ENCODE measurements at places on chromosomes 2 and 18. TPM values are rescaled to one million over a fixed set of nuclear protein-coding genes. Genes with fewer than 3 reads are reported as not detected.

GRCh38 chr2:240213226-240213475 lies 72.7 kb upstream of the OTOS start:
- H3K4me3 ChIP-seq = no peak overlapping the region
- DNase-seq = no peak
- no peaks in the 10 kb centered on the region for H3K36me3 ChIP-seq
- H3K27me3 ChIP-seq = no peaks in the 10 kb centered on the region
- no peaks in the 10 kb centered on the region for H3K4me1 ChIP-seq

- no peak for DNase-seq
- no peak overlapping the region for H3K27ac ChIP-seq
- peaks cover 67% of the 10 kb centered on the region for H3K27me3 ChIP-seq
These were observed 3.6 kb downstream of the FZD5 start for GRCh38 chr2:207766041-207766551.

DNA sequence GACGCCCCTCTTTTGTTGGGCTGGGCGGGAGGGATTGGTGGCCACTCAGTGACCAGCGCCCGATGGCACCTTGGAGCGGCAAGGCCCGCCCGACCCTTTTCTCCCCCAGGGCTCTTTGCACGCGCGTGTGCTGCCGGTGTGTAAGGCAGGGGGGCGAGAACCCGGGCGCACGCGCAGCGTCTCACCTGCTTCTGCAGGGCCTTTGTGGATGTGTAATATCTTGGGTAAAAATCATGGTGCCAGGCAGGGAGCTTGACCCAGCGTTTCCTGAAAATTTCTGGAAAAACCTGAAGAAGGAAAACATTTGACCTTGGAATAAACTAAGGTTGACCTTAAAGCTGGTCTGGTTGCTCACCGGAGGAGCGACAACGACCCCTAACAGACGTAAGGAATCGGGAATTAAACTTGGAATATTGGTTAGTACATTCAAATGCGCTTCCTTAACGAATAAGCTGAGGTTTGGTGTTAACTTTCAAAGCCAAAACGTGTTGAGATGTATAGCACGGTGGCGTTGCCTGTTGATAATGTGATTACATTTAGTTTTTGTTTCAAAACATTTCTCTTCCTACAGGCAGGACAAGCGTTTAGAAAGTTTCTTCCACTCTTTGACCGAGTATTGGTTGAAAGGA lies 438 bp downstream of the HSPE1 start:
- H3K27me3 ChIP-seq = no peaks in the 10 kb centered on the region
- peak overlapping the region; percentile 91 for H3K4me3 ChIP-seq
- peak overlapping the region; percentile 98 for H3K27ac ChIP-seq
- DNase-seq = peak; percentile 25

DNA sequence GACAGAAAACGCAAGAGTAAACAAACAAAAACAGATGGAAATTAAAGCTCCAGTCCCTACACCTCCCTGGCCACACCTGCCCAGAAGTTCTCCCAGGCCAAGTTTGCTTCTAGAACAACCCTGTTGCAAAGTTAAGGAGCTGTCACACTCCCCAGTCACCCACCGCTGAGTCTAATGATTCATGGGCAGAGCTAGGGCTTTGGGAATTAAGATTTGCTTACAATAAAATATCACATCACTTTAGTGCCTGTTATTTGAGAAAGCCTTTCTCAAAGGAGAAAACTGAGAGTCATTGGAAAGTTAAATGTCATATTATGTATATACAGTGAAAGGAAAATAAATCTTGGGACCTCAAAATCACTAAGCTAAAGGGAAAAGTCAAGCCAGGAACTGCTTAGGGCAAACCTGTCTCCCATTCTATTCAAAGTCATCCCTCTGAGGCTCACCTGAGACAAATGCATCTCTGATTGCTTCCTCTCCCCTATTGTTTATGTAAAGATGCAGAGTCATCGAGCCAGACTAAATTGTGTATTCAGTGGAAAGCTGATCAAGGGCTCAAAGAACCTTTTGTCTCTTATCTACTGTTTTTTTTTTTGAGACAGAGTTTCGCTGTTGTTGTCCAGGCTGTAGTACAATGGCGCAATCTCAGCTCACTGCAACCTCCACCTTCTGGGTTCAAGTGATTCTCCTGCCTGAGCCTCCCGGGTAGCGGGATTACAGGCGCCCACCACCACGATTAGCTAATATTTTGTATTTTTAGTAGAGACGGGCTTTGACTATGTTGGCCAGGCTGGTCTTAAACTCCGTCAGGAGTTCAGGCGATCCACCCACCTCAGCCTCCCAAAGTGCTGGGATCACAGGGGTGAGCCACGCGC lies 2.8 kb downstream of the CRYGB start:
- H3K36me3 ChIP-seq = no peaks in the 10 kb centered on the region
- no peak overlapping the region for H3K27ac ChIP-seq
- H3K4me3 ChIP-seq = no peak overlapping the region
- H3K4me1 ChIP-seq = no peaks in the 10 kb centered on the region
- no peak for DNase-seq

TOGARAM2 gene
- 5.0 TPM for total RNA-seq

DNA sequence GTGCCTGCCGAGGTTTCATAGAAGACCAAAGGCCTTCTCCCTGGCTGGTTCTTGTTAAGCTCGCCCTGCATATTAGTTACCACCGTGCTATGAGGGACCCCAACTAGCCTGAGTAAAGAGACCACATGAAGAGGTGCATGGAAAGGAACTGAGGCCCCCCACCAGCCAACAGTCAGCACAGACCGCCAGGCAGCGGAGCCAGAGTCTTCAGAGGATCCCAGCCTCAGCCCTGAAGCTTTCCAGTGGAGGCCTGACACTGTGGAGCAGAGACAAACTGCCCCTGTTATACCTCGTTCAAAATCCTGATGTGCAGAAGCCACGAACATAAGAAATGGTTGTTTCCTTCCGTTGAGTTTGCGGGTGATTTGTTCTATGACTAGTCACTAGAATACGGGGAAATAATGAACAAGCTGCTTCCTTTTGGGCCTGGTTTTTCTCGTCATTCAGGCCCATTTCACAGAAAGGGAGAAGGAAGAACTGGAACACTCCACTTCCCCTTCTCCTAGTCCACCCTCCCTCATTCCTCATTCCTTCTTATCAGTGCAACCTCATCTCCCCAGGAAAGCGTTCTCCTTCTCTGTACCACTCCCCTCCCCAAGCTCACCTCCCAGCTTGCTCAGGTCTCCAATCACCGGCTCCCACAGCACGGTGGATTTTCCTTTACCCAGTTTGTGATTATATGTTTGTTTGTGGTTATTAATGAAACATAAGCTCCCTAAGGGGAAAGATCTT lies 3.0 kb upstream of the GLI2 start:
- H3K27me3 ChIP-seq = peaks cover 41% of the 10 kb centered on the region
- peak overlapping the region; percentile 6 for H3K27ac ChIP-seq
- no peak for DNase-seq
- no peaks in the 10 kb centered on the region for H3K36me3 ChIP-seq
- no peak overlapping the region for H3K4me3 ChIP-seq

- DNase-seq = no peak
- no peak overlapping the region for H3K4me3 ChIP-seq
- H3K4me1 ChIP-seq = peaks cover 2% of the 10 kb centered on the region
- H3K36me3 ChIP-seq = peaks cover 11% of the 10 kb centered on the region
- H3K27me3 ChIP-seq = peaks cover 14% of the 10 kb centered on the region
These were observed 9.4 kb upstream of the NEURL3 start for GRCh38 chr2:96514521-96514920.

G6PC2 gene
- total RNA-seq = not detected

DNA sequence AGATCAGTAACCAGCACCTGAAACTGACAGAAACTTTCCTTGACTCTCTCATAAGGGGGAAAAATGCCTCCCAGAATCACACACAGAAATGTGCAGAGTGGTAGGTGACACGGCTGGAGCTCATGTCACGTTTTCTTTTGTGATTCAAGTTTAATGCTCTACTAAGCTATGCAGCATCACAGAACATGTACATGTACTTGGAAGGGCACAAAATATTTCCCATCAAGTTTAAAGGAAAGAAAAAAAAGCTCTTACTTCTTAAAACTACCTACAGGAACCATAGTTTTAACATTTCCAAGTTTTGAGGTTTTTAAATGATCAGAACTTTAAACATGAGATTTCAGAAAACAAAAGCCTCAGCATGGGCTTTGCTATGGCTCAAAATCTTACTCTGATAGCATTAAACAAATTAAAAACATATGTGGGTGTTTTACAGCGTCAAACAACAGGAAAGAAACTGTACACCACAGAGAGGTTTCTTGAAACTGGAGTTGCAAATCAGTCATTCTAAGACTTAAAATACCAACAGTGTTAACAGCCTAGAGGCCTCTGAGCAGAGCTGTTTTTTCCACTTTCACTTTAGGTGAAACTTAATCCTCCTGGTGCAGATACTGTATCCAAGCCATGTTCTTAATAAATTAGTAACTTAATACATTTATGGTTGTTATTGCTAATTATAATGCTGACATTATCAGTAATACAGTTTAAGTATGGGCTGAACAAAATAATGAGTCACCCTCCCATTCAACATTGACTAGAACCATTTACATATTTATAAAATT lies 30.1 kb downstream of the MBP start:
- H3K4me3 ChIP-seq = peak overlapping the region; percentile 73
- H3K27me3 ChIP-seq = no peaks in the 10 kb centered on the region
- H3K36me3 ChIP-seq = peaks cover 86% of the 10 kb centered on the region
- H3K27ac ChIP-seq = peak overlapping the region; percentile 99
- DNase-seq = peak; percentile 52

DNA sequence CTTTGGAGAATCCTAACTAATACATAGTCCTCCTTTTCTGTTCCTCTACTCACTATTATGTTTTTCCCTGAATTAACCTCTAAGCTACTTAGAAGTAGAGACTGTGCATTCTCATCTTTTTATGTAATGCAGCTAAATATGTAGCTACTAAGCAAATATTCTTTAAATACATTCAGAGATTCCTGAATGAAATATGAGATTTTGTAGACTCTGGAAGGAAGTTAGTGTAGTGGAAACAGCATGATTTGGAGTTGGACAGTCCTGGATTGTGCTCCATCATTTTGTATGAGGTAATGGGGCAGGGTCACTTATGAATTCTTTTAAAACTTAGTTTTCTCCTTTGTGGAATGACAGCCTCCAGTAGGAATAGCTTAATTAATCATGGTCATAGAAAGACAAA lies 24.7 kb upstream of the NT5C1B start:
- H3K27ac ChIP-seq = no peak overlapping the region
- no peak for DNase-seq
- H3K27me3 ChIP-seq = no peaks in the 10 kb centered on the region
- no peaks in the 10 kb centered on the region for H3K4me1 ChIP-seq

DSG1 gene
- total RNA-seq = not detected

GRCh38 chr2:15625344-15626036 lies 33.8 kb downstream of the DDX1 start:
- DNase-seq = no peak
- no peak overlapping the region for H3K27ac ChIP-seq
- peaks cover 66% of the 10 kb centered on the region for H3K36me3 ChIP-seq
- no peaks in the 10 kb centered on the region for H3K27me3 ChIP-seq
- H3K4me1 ChIP-seq = no peaks in the 10 kb centered on the region

DNA sequence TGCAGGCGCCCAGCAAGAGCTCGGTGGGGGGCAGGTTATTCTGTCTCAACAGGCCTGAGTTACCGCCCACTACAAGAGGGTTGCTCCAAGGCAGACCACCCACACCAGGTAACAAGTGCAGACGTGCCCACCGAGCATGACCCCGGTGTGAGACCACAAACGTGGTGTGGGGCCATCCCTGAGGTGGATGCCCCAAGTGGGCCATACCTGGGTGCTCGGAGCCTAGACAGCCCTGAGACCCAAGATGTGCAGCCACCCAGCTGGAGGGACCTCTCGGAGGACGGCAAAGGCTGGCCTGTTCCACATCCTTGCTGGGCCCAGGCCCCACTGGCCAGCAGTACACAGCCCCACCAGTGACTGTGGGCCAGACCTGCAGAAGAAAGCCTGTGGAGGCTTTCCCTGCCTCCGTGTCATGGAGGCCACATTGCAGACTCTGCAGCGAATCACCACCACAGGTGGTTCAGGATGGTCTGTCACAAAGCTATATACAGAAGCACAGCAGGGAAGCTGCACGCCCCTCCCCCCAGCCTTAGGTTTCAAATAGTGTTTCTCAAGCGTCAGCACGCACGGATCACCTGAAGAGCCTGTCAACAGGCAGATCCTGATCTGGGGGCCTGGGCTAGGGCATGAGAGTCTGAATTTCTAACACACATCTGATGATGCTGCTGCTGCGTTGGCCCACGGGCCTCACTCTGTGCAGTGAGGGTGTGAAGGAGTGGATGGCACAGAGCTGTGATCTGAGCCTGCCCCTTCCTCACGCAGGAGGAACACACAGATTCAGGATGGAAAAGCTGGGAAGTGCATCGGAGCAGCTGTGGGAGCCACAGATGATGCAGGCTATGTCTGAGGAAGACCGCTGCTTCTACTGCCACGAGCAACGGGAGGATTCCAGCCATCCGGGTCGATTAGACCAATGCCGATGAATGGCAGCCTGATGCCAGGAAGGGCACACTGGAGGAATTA lies 96.8 kb downstream of the UXS1 start:
- peaks cover 55% of the 10 kb centered on the region for H3K4me1 ChIP-seq
- no peak for DNase-seq
- H3K27me3 ChIP-seq = no peaks in the 10 kb centered on the region
- H3K27ac ChIP-seq = peak overlapping the region; percentile 89
- peak overlapping the region; percentile 66 for H3K4me3 ChIP-seq
- peaks cover 63% of the 10 kb centered on the region for H3K36me3 ChIP-seq

DNA sequence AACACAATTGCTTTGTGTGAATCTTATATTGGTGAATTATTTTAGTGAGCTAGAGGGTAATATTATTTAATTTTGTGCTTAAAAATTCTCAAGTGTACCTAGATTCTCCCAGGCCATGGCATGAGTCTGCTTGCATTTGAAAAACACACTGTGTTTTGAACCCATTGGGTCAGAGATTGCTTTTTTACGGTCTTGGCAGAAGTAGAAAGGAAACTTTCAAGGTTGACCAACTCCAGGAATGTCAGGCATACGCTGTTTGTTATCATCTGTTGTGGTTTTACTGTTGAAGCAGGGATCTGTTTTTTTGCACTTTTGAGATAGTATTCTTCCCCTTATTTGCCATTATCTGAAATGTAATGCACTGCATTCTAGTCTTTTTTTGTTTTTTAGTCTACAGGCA lies 377.4 kb downstream of the RPRM start:
- no peak for DNase-seq
- H3K36me3 ChIP-seq = no peaks in the 10 kb centered on the region
- no peak overlapping the region for H3K27ac ChIP-seq
- H3K4me1 ChIP-seq = no peaks in the 10 kb centered on the region
- no peak overlapping the region for H3K4me3 ChIP-seq

- no peaks in the 10 kb centered on the region for H3K27me3 ChIP-seq
- H3K4me1 ChIP-seq = peaks cover 8% of the 10 kb centered on the region
- DNase-seq = no peak
- H3K36me3 ChIP-seq = peaks cover 19% of the 10 kb centered on the region
These were observed 56.8 kb downstream of the PMS1 start for GRCh38 chr2:189841019-189841418.

OSR1 gene
- total RNA-seq = not detected

NPPC gene
- total RNA-seq = not detected

DNA sequence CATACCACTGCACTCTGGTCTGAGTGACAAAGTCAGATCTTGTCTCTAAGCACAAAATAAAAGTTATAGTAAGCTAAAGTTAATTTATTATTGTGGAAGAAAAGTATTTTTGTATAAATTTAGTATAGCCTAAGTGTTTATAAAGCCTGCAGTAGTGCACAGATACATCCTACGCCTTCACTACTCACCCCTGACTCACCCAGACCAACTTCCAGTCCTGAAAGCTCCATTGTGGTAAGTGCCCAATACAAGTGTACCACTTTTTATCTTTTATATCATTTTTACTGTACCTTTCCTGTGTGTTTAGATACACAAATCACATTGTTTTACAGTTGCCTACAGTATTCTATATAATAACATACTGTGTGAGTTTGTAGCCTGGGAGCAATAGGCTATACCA lies 57.5 kb downstream of the UBE2E3 start:
- H3K27me3 ChIP-seq = no peaks in the 10 kb centered on the region
- peaks cover 21% of the 10 kb centered on the region for H3K4me1 ChIP-seq
- H3K36me3 ChIP-seq = peaks cover 4% of the 10 kb centered on the region
- DNase-seq = no peak

Measured in activated CD4-positive, alpha-beta T cell treated with anti-CD3 and anti-CD28 coated beads, Interleukin-2, amount 10 ng/mL, durations not matched to agents 7 days and 5 days (primary cell).